ENCODE measurements at places on chromosomes 6 and 20. TPM values are rescaled to one million over a fixed set of nuclear protein-coding genes. Genes with fewer than 3 reads are reported as not detected.

Gene JPH2
- 0.43 TPM for total RNA-seq

Gene HLA-DRB1
- not detected for total RNA-seq

Gene PHACTR3
- not detected for total RNA-seq

Gene SERINC1
- 261 TPM for total RNA-seq

Gene FAM110A
- 1.00 TPM for total RNA-seq

Gene MICB
- 8.2 TPM for total RNA-seq

Gene GRIK2
- 3.5 TPM for total RNA-seq

Gene RHAG
- not detected for total RNA-seq

Gene CTSA
- total RNA-seq = 108 TPM

Gene GATA5
- total RNA-seq = not detected

Gene IL17A
- not detected for total RNA-seq

Gene OR2B2
- total RNA-seq = not detected

Gene CD40
- total RNA-seq = 5.6 TPM

Gene NRN1
- total RNA-seq = not detected

Gene TCF21
- total RNA-seq = 27.4 TPM

Gene THBS2
- 1,330 TPM for total RNA-seq

Gene SCUBE3
- 1.8 TPM for total RNA-seq

Gene RIPOR2
- 1.1 TPM for total RNA-seq

Gene PAK5
- not detected for total RNA-seq

Gene DZANK1
- 0.85 TPM for total RNA-seq

Gene SPATA25
- 1.9 TPM for total RNA-seq

Gene MYLK4
- 0.57 TPM for total RNA-seq

Gene MACROD2
- 0.55 TPM for total RNA-seq

Gene PEX3
- total RNA-seq = 22.3 TPM

Gene BMP7
- total RNA-seq = not detected

Gene CTCFL
- total RNA-seq = not detected

Gene CDH4
- 0.18 TPM for total RNA-seq
